Right lobe of liver (tissue), 6 donors: ENCODE measurements at places on chromosomes 6 and 20. TPM values are rescaled to one million over a fixed set of nuclear protein-coding genes. Genes with fewer than 3 reads are reported as not detected.
A peak's percentile ranks its signal among the peaks of the same experiment; 100 is the strongest.

Gene TFAP2C
- not detected for total RNA-seq

- DNase-seq = no peak
These were observed 64.3 kb downstream of the ANKS1A start for GRCh38 chr6:34953061-34954025.

GRCh38 chr20:62675156-62675876 is 33.0 kb downstream of the SLCO4A1 start:
- no peak for DNase-seq

Gene CCN5
- total RNA-seq = 4.2 TPM

- no peak for DNase-seq
These were observed 37.8 kb upstream of the ZNF831 start for GRCh38 chr20:59125836-59126235.

DNA sequence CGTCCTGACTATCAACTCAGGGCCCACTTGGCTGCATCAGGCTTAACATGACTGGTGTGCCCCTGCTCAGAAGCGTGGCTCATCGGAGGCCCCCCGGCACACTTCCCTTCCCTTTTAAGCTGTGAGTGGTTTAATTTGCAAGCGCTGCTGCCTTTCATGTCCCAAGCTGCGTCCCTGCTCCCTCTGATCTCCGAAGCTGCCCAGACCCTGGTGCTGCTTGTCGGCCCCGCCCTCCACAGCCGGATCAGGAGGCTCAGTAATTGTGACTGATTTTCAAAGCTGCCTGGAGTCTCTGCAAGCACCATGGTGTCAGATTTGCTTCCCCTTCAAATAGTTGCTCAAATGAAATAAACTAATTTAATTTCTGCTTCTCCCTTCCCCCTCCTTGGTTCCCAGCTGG is 71.1 kb downstream of the CDH22 start:
- DNase-seq = no peak

DNA sequence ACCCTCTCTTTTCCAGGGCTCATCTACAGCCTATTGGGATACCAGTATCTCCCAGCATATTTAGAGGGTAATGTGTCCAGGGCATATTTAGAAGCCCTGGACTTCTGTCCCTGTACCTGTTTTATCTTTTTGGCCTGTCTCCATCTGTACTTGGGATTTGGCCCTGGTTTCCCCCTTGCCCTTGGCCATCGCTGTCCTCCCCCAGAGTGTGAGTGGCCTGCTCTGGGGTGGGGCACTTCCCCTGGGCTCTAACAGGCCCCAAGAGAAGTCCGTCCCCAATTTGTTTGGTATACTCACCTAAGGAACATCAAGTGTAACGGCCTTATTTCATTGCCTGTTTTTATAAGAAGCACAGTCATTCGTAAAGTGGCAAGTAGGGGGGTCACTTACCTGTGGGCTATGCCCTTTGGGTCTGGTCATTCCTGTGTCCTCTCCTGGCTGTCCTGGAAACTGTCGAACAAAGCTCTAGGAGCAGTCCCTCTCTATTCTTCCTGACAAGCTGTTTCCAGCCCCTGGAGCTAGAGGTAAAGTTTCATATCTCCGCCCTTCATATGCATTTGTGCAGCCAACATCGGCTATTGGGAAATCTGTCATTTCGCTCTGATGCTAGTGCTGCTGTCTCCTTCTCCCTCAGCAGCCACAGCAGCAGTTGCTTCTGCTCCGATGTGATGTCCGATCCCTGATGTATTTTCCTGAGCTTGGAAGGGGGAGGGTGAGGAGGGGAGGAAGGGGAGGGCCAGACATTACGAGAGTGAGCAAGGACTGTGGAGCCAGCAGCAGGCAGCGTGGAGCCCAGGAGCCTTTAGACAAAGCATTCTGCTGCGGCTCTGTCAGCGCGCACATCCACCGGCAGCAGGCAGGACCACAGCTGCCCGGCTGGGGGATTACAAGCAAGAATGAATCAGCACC is 83.4 kb downstream of the TCP11 start:
- no peak for DNase-seq

DNA sequence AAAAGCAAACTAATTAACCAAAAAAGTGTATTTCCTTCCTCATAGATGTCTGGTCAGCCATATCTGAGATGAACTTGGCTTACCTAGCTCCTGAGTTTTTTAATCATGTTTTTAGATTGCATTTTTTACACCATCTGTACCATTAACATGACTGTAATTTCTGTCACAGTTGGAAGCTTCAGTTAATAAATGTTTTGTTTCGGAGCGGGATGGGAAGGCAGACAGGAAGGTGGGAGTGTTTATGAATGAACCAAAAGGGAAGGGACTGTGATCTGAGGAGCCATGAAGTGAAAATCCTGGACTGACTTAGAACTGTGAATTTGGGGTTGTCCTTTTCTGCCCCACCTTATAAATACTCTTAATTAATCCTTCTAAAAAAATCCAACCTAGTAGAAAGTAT is 445.6 kb upstream of the SOX4 start:
- DNase-seq = no peak

Gene NKAIN2
- total RNA-seq = not detected

- DNase-seq = no peak
These were observed 29.8 kb downstream of the SYNJ2 start for GRCh38 chr6:158011478-158011920.

GRCh38 chr6:23983735-23984134 is 142.3 kb upstream of the NRSN1 start:
- no peak for DNase-seq

- DNase-seq = no peak
These were observed 579 bp downstream of the LRFN2 start for GRCh38 chr6:40586369-40587201.

DNA sequence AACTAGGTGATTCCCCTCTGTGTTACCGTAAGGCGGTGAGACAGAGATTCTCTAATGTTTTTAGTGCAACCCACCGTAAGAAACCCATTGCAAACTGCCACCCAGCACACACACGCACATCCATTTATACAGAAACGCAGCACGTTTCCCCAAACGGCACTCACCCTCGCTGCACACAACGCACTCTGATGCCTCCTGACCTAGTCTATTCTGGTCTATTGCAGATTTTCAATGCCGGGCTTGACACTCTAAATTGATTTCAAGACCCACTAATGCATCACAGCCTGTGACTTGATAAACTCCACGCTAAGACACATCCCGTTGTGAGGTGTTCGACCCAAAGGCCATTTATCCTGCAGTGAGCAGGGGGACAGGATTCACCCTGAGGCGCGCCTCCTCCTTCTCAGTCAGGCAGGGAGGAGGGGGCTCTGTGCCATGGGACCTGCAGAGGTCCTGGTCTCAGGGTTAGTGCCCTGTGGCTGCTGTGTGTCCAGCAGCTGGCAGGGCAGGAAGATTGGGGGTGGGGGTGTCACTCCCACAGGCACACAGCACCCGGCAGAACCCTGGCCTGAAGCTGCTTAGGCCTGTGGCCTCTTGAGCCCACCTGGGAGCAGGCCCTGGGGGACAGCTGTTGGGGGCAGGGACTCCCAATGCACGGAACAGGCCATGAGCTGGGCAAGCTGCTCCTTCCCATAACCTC is 335.6 kb downstream of the PREX1 start:
- no peak for DNase-seq

DNA sequence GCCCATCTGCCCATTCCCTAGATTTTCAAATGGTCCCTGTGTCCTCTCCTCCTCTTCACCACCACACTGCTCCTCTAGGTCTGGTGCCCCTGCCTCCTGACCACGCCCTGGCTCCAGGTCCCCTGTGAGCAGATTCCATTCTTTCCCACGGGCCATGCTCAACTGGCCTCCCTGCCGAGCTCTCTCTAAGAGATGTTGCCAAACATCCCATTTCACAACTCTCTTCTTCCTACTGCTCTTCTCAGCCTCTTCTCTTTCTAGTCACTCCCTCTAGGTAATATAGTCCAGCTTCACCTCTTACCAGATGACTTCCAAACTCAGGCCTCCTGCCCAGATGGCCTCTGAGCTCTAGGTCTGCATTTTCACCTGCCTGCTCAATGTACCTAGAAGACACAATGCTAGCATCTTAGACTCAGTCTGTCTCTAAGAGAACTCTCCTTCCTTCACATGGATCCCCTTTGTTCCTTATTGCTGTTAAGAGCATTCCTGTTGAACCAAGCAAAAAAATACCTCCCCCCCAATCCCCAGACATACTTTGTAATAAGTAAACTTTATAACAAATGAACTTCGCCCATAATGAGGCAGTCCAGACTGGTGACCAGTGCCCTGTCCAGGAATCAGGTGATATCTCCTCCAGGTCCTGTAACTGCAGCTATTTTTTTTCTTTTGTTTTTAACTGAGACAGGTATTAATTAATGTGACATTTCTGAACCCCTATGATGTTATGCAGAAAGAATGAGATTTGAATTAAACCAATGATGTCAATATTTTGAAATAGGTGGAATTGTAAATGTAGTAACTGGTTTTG is 79.0 kb downstream of the LYRM4 start:
- no peak for DNase-seq

DNA sequence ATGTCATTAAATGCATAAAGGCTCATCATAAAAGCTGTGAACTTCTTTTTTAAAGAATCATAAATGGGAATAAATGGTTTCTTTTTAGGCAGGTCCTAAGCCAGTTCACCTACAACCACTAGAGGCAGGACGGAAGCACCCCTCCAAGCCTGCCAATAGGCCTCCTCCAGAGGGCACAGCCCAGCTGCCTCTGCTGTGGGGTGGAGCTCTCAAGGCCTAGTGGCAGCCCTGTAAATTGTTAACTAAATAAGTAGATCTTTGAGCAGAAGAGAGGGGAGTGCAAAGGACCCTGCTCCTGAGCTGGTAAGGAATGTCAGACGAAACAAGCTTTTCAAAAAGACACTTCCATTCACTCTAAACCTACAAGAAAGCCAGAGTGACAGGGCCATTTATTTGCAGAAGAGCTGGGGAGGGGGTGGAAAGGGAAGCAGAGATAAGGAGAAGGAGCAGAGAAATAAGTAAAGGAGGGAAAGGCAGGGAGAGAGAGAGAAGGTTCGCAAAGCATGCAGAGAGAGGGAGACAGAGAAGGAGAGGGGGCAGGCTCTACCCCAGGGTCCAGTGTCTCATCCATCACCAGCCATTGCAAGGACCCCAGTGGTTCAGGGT is 18.0 kb upstream of the MAFB start:
- DNase-seq = peak; percentile 38

Gene AVP
- not detected for total RNA-seq

- no peak for DNase-seq
These were observed 447.9 kb upstream of the FKBP1C start for GRCh38 chr6:62763125-62763912.

GRCh38 chr6:94510877-94511276 is 1066.5 kb upstream of the MANEA start:
- peak; percentile 42 for DNase-seq

- no peak for DNase-seq
These were observed 77.0 kb downstream of the PLCB1 start for GRCh38 chr20:8209061-8209460.

- DNase-seq = no peak
These were observed 645.5 kb downstream of the GRIK2 start for GRCh38 chr6:102038964-102039363.

DNA sequence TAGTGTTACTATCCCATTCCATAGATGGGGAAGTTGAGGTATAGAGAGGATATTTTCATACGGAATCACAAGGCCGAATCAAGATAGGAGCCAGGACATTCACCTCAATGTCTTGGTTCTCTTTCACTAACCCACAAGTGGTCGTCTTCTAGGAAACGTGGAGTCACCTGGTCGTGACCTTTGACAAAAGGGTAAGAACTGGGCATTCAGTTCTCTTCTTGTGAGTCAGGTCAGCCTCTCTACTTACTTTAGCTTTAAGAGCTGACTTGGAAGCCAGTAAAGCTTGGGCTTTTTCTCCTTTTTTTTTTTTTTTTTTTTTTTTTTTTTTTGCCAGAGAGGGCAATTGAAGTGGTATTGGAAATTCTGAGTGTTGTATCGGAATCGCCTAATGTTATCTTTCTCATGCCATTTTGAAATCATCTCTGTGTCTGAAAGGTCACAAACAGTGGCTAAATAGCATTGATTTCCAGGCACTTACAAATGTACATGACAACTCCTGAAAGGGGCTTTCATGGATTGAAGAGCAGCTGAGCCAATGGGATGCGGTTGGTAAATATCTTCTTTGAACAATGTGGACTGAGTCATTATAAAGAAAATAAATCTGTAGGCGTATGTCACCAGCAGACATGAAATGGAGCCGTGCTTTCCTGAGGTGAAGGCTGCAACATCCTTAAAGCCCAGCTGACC is 356.9 kb downstream of the KIF16B start:
- DNase-seq = no peak

DNA sequence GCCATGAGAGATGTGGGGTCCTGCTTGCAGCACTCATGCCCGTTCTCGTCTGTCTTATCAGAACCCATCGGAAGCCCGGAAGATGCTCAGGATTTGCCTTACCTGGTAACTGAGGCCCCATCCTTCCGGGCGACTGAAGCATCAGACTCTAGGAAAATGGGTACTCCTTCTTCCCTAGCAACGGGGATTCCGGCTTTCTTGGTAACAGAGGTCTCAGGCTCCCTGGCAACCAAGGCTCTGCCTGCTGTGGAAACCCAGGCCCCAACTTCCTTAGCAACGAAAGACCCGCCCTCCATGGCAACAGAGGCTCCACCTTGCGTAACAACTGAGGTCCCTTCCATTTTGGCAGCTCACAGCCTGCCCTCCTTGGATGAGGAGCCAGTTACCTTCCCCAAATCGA is 8.3 kb downstream of the PI16 start:
- peak; percentile 45 for DNase-seq

Gene BPIFB2
- total RNA-seq = not detected

GRCh38 chr20:61762167-61762710 is 303.4 kb downstream of the TAF4 start:
- no peak for DNase-seq

Gene COL9A3
- 1.5 TPM for total RNA-seq

Gene FERMT1
- 2.0 TPM for total RNA-seq

Gene FHL5
- total RNA-seq = 0.31 TPM

DNA sequence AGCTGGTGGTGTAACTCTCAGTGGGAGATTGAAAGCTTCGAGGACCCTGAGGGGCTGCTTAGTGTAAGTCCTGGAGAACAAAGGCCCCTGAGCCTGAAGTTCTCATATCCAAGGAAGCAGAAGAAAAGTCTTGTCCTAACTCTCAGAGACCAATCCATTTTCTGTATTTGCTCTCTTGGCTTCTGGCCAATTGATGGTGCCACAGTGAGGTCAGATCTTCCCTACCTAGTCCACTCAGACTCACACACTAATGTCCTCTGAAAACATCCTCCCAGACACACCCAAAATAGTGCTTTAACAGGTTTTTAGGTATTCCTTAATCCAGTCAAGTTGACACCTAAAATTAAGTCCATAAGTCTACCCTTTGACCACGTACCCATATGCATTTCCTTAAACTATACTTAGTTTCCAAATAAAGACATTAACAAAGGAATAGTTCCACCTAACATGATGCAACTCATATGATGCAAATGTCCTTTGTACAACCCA is 29.4 kb downstream of the ZNF292 start:
- no peak for DNase-seq

DNA sequence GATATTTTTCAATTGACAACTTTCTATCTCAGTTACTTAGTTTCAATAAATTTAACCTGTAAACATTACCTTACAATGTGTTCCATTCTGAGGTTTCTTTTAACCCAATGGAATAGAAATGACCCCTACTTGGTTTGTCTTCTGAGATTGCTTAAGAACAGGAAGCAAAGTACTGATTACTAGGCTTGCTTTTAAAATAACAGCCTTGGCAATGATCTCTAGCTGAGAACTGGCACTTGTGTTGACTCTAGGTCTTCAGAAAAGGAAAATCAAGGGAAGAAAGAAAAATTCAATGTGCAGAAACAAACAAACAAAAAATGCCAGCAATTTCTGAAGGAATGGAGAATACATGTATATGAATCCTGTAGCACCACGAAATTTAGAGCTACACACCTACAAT is 66.1 kb downstream of the SYNE1 start:
- no peak for DNase-seq

- no peak for DNase-seq
These were observed 85.4 kb downstream of the CBFA2T2 start for GRCh38 chr20:33575282-33575681.

Gene TPD52L1
- 36.8 TPM for total RNA-seq
